ENCODE measurements at places on chromosomes 4 and X.

DNA sequence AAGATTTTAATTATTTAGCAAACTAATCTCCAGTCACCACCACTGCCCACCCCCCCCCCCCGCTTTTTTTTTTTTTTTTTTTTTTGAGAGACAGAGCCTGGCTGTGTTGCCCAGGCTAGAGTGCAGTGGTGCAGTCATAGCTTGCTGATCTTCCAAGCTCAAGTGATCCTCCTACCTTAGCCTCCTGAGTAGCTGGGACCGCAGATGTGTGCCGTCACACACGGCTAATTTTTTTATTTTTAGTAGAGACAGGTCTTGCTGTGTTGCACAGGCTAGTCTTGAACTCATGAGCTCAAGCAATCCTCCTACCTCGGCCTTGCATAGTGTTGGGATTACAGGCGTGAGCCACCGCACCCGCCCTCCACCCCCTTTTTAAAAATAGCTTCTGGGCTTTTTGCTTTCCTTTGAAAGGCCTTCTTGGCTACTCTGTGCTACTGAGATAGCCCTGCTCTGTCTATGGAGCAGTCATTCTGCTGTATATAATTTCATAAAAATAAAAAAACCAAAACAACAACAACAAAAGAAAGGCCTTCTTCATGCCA lies 18.7 kb downstream of the TXLNG start:
- DNase-seq: no peak

DNA sequence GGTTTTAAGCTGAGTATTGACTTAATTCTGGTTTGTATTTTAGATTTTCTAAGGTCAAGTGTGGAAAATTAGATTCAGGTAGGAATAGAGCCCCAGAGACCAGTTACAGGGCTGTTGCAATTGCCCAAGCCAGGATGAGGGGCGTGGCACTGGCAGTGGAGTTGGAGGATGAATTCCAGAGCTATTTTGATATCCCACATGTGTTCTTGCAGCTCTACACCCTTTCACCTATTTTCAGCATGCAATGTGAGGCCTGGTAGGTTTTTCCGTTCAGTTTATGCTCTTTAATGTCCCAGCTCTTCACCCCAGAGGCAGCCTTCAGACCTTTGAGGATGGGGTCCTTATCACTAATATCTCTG lies 17.9 kb upstream of the OGT start:
- no peak for DNase-seq

GRCh38 chrX:38601866-38602265 lies 40.5 kb downstream of the TSPAN7 start:
- DNase-seq: no peak

DNA sequence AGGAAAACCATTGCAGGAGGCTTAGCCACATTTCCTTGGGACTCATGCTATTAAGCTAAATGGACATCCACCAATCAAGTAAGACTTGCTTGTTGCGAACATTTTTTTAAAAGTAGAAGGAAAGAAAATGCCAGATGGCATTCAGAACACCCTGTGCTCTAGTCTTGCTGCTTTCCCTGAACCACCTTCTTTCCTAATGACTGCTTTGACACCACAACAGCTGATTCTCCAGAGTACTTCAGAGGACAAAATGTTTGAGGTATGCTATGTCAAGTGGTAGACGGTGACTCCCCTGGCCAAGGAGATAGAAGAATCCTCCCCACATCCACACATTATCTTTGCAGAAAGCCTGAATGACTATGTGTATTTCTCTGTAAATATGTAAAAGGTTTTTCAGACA lies 65.4 kb downstream of the ANK2 start:
- DNase-seq: no peak

- DNase-seq: no peak
Observed at GRCh38 chrX:21715825-21716224, 42.1 kb downstream of the SMPX start.

GRCh38 chr4:180630012-180630665 lies 1613.1 kb upstream of the TENM3 start:
- no peak for DNase-seq

- no peak for DNase-seq
Observed at GRCh38 chrX:69365349-69365748, 138.8 kb upstream of the NALF2 start.

- no peak for DNase-seq
Observed at GRCh38 chr4:87112063-87112462, 108.4 kb downstream of the KLHL8 start.

GRCh38 chr4:17811078-17811603 lies 362 bp downstream of the NCAPG start:
- DNase-seq: no peak

- DNase-seq: no peak
Observed at GRCh38 chrX:10467793-10468192, 152.6 kb downstream of the MID1 start.

DNA sequence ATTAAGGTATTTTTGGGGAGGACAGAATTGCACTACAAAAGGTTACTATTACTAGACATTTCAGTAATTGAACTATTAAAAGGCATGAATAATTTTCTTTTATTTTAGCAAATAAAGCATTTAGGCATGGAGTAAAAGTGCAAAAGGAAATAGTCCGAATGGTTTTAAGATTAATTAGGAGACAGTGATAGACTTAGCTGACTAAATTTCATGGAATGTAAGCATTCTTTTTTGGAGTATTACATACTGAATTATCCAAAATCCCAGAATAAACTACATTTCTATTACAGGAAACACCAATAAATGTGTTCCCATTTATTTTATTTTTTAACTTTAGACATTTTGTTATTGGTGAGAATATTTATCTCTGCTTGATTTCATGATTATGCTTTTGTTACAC lies 30.7 kb upstream of the MAP9 start:
- DNase-seq: no peak

DNA sequence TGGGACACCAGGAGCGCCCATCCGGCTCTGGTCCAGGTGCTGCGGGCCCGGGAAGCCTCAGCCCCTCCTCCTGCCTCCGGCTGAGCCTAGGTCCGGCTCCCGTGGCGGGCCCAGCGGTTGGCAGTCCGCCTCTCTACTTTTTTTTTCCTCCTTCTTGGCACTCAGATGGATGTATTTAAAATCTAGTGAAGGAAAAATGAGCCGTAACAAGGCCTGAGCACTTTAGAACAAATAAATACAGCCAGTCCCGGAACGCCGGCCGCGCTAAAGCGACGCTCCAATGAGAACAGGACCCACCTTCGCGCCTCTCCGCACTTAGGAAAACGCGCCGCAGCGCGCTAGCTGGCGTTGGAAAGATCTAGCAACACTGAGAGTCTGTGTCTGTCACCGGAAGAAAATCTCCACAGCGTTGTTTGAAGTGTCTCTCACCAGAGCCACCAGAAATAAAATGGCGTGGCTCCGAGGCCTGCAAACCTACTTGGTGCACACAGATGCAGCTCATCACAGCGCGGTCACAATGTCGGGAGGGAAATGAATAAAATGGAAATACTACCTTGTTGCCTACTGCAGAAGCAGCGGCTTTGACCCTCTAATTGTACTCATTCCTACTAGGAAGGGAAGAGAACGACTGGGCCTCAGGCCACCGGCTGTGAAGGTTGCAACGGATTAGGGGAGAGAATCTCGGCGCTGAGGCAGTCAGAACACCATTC lies 4.7 kb downstream of the NEUROG2 start:
- DNase-seq: no peak

DNA sequence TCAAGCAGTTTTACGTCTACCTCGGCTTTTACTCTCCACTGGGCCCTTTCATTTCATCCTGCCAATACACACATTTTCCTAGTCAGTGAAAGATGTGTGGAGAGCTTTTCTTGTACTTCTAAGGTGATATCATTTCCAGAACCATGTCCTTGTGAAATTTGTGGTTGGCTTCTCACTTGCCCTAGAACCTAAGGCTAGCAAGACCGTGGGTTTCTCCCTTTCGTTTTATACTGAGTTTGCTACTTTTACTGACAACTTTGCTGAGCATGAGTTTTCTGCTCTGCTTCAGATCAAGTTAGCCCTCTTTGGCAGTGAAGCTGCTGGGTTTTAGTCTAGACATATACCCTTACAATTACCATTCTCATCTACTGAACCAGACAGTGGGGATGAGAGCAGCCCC lies 95.7 kb upstream of the FRMPD4 start:
- no peak for DNase-seq

DNA sequence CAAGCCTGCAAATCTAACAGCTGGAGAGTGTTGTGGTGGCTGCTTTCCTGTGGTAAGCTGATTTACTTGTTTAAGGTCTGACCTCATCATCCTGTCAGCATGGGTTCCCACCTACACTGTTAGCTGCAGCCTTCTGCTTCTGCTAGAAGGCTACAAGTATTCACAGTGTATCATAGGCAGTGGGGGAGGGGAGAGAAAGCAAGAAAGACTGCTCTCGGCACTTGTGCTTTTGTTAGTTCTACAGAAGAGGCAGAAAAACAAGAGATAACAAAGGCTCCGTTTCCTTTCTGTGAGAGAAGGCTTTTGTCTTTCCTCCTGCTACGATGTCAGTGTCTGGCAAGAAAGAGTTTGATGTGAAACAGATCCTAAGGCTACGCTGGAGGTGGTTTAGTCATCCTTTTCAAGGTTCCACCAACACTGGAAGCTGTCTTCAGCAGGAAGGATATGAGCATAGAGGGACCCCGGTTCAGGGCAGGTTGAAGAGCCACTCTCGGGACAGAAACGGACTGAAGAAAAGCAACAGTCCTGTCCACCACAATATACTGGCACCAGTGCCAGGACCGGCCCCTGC lies at the start of gene KLHL4:
TSS of gene KLHL4 (plus strand) at position 232 of the 571 bp plus-strand sequence. CDS start at position 324, 92 bp downstream.
- no peak for DNase-seq

- no peak for DNase-seq
Observed at GRCh38 chr4:63505714-63506460, 903.4 kb downstream of the TECRL start.

DNA sequence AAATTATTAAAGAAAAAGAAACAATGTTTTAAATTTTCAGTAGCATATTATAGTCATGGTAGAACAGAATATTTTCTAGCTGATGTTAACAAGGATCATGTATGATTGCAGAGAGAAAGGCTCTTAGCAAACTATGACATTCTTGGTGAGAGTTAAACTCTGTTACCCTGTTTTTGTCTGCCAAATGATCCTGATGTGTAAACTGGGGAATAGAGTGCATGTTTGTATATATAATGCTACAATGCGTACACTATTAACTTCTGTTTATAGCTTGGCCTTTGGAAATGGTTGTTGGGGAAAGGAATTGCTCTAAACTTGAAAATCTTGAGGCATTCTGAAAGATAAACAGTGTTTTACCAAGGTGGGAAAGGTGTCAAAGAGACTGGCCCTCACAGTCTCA lies 292.7 kb downstream of the ARHGAP24 start:
- DNase-seq: no peak

GRCh38 chr4:77579406-77580076 lies 26.1 kb upstream of the CXCL13 start:
- no peak for DNase-seq

- DNase-seq: no peak
Observed at GRCh38 chr4:2075987-2076907, 17.1 kb downstream of the NAT8L start.

DNA sequence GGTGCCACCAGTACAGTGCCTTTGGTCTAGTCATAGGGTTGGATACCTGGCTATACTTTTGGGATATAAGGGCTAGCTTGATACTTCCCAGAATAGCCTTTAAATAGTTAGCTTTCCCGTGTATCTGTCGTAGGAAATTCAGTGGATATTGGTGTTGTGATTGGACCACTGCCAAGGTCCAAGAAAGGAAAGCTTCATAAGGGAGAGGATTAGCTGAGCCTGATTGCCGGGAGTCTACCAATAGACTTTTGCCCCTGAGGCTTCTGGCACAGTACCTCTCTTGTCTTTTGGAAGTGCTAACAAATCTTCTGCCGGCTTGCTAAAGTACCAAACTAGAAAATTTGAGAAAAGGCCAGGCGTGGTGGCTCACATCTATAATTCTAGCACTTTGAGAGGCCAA lies 350.6 kb downstream of the CHIC1 start:
- DNase-seq: no peak

GRCh38 chrX:10524578-10524977 lies 95.8 kb downstream of the MID1 start:
- DNase-seq: no peak

DNA sequence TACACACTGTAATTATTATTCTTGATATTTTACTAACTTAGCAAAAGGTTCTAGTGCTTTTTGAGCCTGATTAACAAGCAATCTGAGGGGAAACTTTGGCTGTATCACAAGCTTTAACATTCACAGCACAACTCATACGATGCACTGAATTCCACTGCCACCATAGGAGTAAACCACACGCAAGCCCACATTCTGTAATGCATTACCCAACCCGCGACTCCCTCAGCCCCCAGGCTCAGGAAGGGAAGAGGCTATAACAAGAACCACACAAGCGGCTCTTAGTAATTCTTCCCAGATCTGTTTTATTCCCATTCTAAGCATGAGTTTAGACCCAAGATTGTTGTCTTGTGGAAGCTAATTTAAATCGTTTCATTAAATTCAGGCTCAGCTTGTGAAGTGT lies 138.5 kb upstream of the TBL1X start:
- DNase-seq: no peak

- no peak for DNase-seq
Observed at GRCh38 chr4:8439914-8440491, 520 bp downstream of the ACOX3 start.

DNA sequence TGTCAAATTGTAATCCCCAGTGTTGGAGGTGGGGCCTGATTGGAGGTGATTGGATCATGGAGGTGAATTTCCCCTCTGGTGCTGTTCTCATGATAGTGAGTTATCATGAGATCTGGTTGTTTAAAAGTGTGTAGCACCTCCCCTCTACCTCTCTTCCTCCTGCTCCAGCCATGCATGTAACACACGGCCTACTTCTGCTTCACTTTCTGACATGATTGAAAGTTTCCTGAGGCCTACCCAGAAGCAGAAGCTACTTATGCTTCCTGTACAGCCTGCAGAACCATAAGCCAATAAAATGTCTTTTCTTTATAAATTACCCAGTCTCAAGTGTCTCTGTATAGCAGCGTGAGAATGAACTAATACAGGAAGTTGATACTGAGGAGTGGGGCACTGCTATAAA lies 61.7 kb upstream of the DDX60 start:
- DNase-seq: no peak

DNA sequence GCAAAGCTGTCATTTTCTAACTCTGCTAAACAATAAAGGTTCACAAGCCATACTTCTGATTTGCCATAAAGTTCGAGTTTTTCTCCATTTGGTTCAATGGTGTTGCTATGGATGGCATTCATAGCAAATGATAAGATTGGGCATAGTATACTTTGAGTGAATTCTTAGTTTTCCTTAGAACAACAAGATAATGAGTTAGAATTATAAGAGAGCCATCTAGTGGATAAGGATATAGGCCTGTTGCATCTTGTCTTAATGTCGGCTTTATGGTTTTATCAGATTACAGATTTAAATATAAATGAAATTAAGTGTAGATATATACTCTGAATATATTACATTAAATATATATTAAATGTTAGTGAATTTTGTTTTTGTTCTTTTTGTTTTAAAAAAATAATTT lies 644.6 kb downstream of the IL1RAPL1 start:
- no peak for DNase-seq

- DNase-seq: no peak
Observed at GRCh38 chrX:17415242-17415810, 40.3 kb downstream of the NHS start.

GRCh38 chr4:5858020-5858769 lies 34.7 kb downstream of the CRMP1 start:
- no peak for DNase-seq

GRCh38 chrX:140913802-140914501 lies 88.4 kb upstream of the SPANXB1 start:
- no peak for DNase-seq
